Melanocyte of skin (primary cell): ENCODE measurements at places on chromosomes 4 and X. TPM values are rescaled to one million over a fixed set of nuclear protein-coding genes. Genes with fewer than 3 reads are reported as not detected.

TSPAN6 gene
- 16.9 and 27.3 TPM in 2 replicates for total RNA-seq

HPGDS gene
- not detected in 2 replicates for total RNA-seq

MAOA gene
- total RNA-seq: 5.5 and 9.8 TPM in 2 replicates

NSG1 gene
- 46.8 and 160 TPM in 2 replicates for total RNA-seq

SPANXA2 gene
- total RNA-seq: not detected in 2 replicates

GLRA2 gene
- total RNA-seq: not detected in 2 replicates

DACH2 gene
- total RNA-seq: not detected in 2 replicates

WAS gene
- under 0.01 TPM in 1 of 2 replicates, not detected in the other for total RNA-seq
